ENCODE measurements at places on chromosomes 7 and 10. TPM values are rescaled to one million over a fixed set of nuclear protein-coding genes. Genes with fewer than 3 reads are reported as not detected.

DNA sequence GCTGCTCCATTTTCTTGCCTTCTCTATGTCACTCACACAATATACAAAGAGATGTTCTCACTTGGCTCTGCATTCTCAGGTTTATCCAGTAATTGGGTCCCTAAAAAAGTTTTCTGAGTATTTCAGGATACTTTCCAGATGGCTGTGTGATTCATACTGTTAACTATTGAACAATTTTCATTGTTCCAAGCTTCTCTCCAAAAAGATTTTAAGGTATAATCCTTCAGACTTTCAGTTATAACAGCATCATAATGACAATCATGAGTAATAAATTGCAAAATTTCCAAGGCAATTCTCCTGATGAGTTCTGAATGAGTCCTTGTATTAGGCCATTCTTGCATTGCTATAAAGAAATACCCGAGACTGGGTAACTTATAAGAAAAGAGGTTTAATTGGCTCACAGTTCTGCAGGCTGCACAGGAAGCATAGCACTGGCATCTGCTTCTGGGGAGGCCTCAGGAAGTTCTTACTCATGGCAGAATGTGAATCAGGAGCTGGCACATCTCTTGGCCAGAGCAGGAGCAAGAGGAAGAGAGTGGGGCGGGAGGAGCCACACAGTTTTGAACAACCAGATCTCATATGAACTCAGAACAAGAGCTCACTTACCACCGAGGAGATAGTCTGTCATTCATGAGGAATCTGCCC, 148.1 kb downstream of the SLC16A9 start:
- H3K4me1 ChIP-seq = no peaks in the 10 kb centered on the region
- no peak overlapping the region for H3K4me3 ChIP-seq
- DNase-seq = no peak
- no peak overlapping the region for H3K27ac ChIP-seq
- H3K36me3 ChIP-seq = no peaks in the 10 kb centered on the region

- H3K27me3 ChIP-seq = no peaks in the 10 kb centered on the region
- no peak overlapping the region for H3K27ac ChIP-seq
- no peaks in the 10 kb centered on the region for H3K4me1 ChIP-seq
Measured at GRCh38 chr7:117385363-117386109, 41.8 kb downstream of the ASZ1 start.

Gene LRRN3
- 42.7 TPM for total RNA-seq

Gene WDR86
- total RNA-seq = 8.0 TPM

DNA sequence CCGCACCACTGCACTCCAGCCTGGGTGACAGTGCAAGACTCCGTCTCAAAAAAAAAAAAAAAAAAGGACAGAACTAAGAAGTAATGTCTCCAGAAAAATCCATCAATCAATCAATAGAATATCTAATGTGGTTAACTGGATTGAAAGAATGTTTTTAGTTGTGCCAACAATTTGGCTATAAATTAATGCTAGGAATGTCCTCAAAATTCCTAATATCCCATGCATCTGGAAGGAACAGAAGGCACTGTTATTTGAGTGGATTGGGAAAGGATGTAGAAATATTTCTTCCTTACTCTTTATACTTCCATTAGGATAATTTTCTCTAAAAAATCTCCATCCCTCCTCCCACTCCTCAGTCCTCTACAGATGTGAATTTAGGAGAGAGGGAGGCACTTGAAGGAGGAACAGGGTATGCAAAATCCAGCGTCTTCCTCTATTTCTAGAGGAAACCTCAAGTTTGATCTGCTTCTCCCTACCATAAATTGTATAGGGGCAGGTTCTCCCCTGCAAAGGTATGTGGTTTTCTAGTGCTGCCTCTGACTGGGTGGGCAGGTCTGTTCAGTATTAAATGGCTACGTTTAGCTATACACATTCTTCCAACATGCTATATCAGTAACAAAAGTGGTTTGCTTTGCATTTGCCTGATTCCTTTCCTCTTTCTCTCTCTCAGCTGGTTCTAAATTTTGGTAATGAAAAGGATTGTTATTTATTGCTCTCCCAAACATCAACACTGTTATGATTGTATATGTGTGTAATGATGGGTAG, 54.1 kb downstream of the RNLS start:
- H3K27me3 ChIP-seq = no peaks in the 10 kb centered on the region
- no peak overlapping the region for H3K27ac ChIP-seq
- DNase-seq = no peak
- no peaks in the 10 kb centered on the region for H3K36me3 ChIP-seq
- no peaks in the 10 kb centered on the region for H3K4me1 ChIP-seq

Data from CD4-positive, alpha-beta memory T cell (primary cell).